SK-N-DZ (cell line): ENCODE measurements at places on chromosomes 7 and 10.

DNA sequence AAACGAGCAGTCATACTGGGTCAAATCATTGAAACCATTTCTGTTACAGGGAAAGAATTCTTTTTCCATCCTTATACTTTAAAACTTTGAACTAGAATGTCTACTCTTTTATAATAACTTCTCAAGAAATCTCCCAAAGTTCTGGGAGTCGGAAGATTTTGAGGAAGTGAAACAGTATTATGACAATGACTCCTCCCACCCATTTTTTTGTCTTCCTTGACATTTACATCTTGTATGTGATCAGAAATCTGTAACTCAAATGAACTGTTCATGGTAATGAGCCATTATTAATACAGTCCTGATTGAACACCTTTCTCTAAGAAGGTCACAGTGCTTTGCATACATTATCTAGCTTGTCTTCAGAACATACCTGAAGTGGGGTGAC, 227.4 kb downstream of the CELF2 start:
- no peak for DNase-seq

- no peak for DNase-seq
Measured at GRCh38 chr7:16743236-16743635, 10.3 kb upstream of the TSPAN13 start.

DNA sequence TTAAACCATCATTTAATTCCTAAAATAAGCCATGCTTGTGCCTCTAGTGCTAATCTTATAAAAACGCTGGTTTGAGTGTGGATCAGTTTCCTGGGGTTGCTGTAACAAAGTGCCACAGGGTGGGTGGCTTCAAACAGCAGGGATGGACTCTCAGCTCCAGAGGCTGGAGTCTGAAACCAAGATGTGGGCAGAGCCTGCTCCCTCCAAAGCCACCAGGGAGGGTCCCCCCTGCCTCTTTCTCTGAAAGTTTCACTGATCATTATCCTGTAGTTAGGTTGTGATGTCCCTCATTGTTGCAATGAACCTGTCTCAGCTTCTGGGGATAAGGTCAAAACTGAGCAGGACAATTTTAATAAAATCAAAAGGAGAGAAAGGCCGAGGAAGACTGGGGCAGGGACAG, 251.9 kb upstream of the TCERG1L start:
- no peak for DNase-seq

- DNase-seq = peak; percentile 41
Measured at GRCh38 chr7:69677054-69677852, 79.0 kb downstream of the AUTS2 start.

DNA sequence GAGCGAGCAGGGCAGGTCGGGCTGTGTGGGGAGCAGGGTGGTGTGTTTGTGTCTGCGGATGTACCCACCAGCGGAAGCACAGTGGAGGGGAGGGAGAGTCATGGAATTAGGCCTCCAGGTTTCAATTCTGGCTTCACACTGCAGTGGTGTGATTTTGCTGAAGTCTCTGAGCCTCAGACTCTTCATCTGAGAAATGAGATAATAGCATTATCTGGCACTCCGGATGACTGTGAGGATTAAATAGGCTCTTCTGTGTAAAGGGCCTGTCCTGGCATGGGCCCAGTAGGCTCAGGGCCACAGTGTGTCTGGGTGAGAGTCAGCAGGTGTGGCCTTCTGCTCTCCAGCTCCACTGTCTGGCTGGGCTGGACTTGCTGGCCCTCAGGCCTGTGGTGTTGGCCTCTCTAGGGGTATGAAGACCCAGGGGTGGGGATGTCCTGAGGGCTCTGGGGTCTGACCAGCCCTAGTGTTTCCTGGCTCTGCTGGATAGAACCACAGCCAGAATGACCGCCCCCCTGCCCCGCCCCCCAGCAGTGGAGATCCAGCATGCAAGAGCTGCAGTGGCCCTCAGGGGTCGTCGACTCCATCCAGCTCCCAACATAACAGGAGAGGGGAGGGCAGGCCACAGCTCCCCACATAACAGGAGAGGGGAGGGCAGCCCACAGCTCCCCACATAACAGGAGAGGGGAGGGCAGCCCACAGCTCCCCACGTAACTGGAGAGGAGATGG, 178.6 kb downstream of the RPS24 start:
- peak; percentile 52 for DNase-seq

- DNase-seq = no peak
Measured at GRCh38 chr10:46240684-46241565, 45.9 kb upstream of the ANTXRL start.

GRCh38 chr7:158236400-158236799, 351.2 kb downstream of the PTPRN2 start:
- no peak for DNase-seq

GRCh38 chr10:19944911-19945663, 128.9 kb downstream of the PLXDC2 start:
- DNase-seq = no peak

DNA sequence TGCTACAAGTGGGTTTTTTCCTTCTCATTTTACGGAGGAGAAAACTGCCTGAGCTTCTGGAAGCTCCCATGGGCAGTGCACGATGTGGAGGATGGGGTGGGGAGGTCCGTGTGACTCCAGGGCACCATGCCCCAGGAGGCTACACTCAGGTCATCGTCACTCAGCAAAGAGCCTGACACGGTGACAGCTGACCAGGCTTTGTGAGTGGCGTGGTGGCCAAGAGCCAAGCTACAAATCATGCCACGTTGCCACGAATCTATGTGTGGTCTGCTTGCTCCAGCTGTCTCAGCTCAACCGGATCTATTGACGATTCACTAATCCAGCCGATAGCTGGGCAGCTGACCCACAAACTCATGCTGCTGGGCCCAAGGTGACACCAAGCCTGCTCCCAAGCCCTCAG, 27.6 kb upstream of the C10orf71 start:
- DNase-seq = no peak

DNA sequence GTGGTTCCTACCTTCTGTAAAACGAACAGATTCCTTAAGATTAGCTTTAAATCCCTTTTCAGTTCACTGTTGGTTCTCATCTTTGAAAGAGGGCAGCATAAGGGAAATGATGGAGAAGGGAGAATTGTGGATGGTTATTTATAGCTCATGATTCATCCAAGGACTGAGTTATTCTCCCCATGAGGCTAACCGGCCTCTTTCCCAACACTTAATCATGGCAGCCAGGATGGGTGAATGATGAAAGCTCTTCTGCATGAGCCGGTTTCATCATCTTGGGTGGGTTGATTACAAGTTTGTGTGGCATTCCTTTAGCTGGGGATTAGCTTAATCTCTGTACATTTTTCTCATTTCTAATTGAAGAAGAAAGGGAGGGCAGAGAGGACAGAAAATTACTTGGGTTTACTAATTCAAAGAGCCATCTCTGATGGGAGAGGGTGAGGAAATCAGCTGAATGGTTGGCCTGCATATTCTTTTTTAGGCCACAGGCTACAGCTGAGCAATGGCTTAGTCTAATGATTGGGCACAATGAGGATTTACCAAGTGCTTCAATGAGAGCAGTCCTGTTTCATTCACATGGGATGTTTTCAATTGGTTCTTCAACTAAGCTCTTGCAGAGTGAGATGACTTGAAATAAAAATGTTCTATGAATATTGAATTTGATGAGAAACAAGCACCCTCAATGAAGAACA, 250.0 kb downstream of the BMPER start:
- no peak for DNase-seq

DNA sequence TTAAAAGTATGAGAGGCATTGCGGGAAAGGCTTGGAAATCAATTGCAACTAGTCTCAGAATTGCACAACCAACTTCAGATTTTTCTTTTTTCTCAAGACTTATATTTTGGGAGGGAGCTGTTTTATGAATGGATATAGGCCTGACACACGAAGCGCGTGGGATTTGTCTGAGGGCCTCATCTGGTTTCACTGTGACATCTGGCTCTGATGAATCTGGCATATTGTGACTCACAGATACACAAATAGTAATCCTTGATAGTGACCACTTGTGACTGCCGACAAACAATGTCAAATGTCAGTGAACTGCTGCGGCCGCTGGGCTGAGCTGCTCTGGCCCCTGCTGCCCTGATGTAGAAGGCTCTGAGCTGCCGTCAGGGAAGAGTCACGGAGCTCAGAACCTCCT, 655.1 kb downstream of the INHBA start:
- no peak for DNase-seq

DNA sequence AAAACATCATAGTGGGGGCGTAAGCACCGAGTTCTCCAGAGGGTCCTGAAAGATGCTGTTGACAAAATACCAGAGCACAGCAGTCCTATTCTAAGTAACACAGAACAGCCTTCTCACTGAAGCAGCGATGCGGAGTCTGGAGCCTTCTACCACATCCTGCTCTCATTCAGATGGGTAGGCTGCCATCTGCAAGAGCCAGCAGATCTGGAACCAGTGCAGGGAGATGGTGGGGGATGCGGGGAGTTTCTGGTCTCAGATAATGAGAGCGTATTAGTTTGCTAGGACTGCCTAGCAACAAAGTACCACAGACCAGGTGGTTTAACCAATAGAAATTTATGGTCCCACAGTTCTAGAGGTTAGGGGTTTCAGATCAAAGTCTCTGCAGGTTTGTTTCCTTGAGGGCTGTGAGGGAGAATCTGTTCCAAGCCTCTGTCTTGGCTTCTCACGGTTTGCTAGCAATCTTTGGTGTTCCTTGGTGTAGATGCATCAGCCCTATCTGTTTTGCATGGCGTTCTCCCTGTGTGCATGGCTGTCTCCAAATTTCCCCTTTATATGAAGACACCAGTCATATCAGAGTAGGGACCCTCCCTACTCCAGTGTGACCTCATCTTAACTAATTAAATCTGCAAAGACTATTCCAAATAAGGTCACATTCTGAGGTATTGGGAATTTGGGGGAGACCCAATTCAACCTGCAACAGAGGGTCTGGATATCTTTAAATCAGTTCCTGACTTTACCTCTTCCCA, 52.0 kb upstream of the STEAP1B start:
- no peak for DNase-seq

- no peak for DNase-seq
Measured at GRCh38 chr7:134014935-134015334, 112.2 kb upstream of the LRGUK start.

DNA sequence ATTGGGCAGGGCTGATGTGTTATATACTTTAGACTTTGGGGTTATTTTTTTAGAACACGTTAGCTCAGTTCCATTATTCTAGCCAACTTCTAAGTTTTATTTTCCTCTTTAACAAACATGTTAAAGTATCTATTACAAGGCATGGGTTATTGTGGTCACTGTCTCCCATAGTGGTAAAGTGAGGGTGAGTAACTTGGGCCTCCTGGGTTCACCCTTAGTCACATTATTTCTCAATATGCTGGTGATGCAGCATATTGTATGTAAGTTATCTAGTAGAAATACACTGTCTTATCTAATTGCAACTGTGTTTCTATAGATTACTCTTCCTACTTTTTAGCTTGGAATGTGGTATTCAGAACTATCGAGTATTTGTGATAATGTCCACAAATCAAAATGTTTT, 65.9 kb downstream of the BBS9 start:
- no peak for DNase-seq

DNA sequence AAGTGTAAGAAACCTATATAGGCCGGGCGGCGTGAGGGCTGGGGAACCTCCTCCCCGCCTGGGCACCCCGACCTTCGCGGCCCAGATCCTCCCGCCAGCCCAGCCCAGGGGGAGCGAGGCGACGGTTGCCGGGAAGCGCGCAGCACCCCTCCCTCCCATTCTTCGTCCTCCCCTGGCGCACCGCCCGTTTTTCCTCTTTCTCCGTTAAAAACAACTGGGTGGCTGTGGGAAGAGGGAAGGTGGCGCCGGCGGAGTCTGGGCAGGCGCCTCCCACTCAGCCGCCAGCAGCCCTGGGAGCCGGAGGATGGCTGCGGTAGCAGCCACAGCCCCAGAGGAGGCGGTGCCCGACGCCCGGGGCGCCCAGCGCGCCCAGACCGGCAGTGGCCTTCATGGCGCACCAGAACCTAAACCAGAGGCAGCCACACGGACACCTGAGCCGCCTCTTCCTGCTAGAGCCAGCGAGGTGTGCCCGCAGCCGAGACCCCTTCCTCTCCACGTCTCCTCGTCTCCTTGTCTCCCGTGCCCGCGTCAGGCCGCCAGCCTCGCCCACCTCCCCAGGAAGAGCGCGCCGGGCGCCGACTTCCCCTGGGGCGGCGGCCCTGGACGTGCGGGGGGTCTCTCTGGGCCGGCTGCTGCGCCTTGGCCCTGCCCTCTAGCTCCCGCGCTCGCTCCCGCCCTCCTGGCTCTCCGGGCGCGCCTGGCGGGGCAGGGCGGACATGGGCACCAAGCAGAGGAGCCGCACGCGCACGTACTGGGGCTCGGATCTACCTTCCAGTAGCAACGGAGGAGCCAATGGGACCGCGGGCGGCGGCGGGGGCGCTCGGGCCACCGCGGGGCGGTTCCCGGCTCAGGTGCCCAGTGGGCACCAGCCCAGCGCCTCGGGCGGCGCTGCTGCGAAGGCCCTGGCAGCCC, 32.8 kb upstream of the SFTPD start:
- peak; percentile 25 for DNase-seq

GRCh38 chr7:64602086-64602485, 39.2 kb upstream of the ZNF680 start:
- DNase-seq = no peak

DNA sequence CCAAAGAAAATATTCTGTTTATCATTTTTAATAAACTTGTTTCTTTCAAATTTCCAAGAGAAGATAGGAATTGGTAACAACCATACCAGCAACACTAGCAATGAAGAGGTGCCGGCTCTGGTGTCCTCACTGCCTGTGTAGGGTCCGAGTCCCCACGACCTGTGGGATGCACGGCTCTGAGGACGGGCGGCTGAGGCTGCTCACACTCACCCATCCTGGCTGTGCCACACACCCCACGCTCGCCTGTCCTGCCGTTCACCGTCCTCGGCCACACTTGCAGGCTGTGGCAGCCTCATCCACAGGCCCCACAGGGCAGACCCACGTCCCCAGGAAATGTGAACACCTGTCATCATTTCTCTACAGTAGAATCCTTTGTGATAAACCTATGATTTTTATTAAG, 48.2 kb upstream of the DPYSL4 start:
- DNase-seq = no peak

- no peak for DNase-seq
Measured at GRCh38 chr10:104642658-104643302, 1.7 kb downstream of the SORCS3 start.

GRCh38 chr7:94216944-94217461, 177.7 kb upstream of the COL1A2 start:
- DNase-seq = no peak

DNA sequence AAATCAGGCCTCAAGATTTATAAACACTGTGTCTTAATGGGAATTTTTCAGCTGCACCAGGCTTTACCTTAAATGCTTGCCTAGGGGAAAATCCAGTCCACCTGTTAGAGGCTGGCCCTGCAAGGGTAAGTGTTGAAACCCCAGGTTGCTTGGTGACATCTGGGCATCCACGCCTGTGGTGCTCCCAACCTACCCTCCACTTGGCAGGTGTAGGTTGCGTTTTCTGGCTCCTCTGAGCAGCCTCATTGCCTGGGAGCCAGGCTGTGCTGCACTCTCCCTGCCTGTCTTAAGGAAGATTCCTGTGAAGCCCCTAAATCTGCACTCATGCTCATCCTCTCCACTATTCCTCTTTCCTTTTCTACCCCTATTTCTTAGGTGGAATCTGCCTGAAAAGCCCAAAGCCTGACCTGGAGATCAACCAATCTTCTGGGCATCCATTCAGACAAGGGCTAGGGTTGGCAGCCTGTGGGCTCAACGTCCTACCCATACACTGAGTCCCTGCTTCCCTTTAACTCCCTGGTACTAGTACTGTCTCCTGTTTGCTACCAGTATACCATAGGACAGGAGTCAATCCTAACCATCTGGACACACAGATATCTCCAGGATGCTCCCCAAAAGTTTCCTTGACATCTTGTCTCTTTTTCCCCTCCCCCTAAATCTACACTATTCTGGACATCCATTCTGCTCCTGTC, 150.4 kb downstream of the PDE1C start:
- DNase-seq = no peak

- DNase-seq = no peak
Measured at GRCh38 chr7:38310591-38311101, 37.2 kb upstream of the TARP start.

- no peak for DNase-seq
Measured at GRCh38 chr7:152369518-152369917, 66.3 kb downstream of the KMT2C start.
